ENCODE measurements at places on chromosomes 2 and 18.

GRCh38 chr2:167726788-167727187, 520.6 kb downstream of the STK39 start:
- no peak for DNase-seq

DNA sequence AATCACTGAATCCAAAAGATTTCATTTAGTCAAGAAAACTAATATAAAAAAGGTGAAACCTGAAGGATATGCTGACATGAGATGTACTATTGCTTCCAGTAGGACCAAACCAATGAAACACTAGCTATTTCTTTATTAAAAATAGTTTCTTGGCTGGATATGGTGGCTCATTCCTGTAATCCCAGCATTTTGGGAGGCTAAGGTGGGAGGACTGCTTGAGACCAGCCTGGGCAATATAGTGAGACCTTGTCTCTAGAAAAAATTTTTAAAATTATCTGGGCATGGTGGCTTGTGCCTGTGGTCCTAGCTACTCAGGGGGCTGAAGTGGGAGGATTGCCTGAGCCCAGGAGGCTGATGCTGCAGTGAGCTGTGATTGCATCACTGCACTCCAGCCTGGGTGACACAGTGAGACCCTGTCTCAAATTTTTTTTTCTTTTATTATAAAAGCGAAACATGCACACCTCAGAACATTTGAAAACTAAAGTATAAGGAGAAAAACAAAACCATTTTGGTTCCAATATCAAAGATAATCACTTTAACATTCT, 266.2 kb downstream of the TGIF1 start:
- DNase-seq, result no peak

- no peak for DNase-seq
These were observed at the start of gene ANKRD23 for GRCh38 chr2:96843538-96844268. Gene ANKRD23, minus strand, starts transcription at chr2:96844021. Its CDS starts 29 bp downstream, at chr2:96843992.

GRCh38 chr18:78868330-78869316, 111.0 kb upstream of the SALL3 start:
- DNase-seq, result no peak

DNA sequence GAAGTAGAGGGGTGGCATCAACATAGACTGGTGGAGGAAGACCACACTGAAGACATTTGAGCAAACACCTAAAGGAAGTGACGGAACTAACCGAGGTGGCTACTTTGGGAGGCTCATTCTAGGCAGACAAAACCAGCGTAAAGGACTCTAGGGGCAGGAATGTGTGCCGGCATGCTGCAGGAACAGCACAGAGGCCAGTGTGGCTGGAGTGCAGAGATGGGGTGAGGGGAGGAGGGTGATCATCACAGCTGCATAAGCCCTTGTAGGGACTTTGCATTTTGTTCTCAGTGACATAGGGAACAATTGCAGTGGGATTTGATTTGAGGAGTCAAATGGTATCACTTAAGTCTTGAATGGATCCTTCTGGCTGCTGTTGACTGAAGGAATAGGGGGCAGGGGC, 253.5 kb downstream of the NCKAP5 start:
- DNase-seq, result no peak

GRCh38 chr18:59454909-59455727, 96.1 kb upstream of the LMAN1 start:
- no peak for DNase-seq

GRCh38 chr2:173705656-173706055, 259.5 kb downstream of the SP3 start:
- no peak for DNase-seq

DNA sequence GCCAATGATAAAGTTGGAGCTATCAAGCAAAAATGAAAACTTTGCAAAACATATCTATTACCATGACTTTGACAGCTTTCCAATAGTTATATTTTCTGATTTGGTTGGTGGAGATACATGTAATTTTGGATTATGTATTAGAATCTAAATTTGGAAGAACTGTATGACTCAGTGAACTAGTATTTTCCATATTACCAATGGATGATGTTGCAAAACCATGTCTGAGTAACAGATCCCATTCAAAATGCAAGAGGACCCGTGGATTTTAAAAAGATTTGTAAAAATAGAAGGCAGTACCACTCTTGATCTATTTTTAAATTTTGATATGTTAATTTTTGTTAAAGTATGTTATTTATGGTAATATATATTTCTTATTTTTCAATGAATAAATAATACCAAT, 83.0 kb downstream of the TAF4B start:
- no peak for DNase-seq

- no peak for DNase-seq
These were observed 44.6 kb upstream of the GCG start for GRCh38 chr2:162196638-162197037.

- no peak for DNase-seq
These were observed 182.5 kb upstream of the OSR1 start for GRCh38 chr2:19540739-19541525.

- no peak for DNase-seq
These were observed at the start of gene TACR1 for GRCh38 chr2:75199428-75200011. Gene TACR1, minus strand, starts transcription at chr2:75199520. Its CDS starts 586 bp downstream, at chr2:75198934.

DNA sequence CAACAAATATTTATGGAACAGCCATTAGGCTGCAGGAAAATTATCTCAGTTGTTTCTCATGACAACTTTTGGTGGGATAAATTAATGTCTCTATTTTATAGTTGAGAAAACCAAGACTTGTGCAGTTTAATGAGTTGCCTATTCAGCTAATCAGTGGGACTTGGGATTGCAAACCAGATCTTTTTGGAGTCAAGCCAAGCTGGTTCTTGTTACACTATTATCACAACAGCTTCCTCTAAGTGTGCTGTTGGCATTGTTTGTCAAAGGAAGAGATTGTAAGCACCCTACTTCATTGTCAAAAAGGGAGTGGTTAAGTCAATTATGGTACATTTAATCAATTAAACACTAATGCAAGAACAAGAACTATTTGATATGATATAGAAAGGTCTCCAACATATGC, 119.2 kb downstream of the PAX3 start:
- no peak for DNase-seq

DNA sequence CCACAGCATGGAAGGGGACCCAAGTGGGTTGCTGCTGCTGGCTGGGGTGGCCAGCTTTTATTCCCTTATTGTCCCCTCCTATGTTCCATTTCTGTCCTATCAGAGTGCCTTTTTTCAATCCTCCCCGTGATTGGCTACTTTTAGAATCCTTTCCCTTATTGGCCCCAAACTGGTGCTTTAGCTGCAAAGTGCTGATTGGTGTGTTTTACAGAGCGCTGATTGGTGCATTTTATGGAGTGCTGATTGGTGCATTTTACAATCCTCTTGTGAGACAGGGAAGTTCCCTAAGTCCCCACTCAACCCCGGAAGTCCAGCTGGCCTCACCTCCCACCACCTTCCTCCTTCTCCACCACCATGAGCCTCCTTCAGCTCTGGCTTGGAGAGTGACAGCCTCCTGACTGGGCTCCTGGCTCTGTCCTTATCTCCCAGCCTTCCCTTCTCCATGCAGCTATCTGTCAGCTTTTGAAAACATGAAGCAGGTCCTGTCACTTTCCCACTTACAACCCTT, 20.7 kb upstream of the PLB1 start:
- DNase-seq, result no peak

DNA sequence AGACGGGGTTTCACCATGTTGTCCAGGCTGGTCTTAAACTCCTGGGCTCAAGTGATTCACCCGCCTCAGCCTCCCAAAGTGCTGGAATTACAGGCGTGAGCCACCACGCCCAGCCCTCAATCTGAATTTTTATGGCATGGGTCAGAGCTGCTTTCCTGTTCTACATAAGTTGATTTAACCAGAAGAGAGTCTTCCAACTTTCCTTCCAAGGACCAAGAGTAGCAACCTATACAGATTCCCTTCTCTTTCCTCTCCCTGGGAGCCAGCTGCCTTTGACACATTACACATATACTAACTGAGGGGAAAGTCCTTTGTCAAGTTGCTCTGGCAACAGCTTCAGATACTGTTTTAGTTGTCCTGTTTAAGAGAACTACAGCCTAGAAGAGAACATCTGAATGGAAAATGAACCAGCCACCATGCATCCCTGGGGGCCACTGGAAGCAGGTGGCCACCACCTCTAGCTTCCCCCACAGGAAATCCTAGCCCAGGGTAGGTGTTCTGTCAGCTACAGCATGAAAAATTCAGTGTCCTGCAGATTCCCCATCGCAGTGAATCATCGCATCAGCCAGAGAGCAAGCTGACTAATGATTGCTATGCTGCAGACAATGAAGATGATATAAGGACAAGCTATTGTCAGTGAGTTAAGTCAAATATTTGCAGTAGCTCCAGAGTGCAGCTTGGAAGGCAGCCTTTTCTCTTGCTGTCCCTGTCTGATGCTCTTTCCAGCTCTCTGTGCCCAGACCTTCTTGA, 62.9 kb downstream of the POMC start:
- DNase-seq, result no peak

DNA sequence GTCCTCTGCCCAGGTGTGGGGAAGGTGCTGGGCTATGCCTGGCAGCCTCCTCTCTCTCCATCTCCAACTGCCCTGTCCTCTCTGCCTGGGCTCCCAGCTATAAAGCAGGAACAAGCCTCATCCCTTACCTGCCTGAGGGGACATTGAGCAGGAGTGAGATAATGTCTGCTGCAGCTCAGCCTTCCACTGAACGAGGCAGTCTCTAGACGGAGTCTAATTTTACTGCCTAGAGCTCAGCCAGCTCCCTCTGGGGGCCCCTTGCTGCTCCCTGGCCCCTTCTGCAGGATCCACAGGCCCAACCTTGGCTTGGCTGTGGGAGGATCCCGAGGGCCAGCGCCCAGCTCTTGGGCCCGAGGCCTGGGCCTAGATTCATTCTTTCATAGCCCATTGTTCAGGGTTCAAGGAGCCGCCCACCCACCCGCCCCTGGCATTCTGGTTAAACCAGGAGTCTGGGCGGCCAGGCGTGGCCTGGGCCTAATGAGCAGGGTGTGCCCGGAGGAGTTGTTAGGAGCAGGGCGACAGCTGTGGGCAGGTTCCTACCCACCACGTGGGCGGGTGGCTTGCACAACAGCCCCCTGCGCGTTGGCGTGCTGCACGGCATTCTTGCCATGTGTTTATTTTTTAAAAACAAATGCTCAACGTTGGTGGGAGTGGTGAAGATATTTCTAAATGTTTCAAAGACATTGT, 44.6 kb downstream of the FOSL2 start:
- DNase-seq, result no peak

GRCh38 chr18:55665506-55665905, 77.5 kb upstream of the TCF4 start:
- no peak for DNase-seq

DNA sequence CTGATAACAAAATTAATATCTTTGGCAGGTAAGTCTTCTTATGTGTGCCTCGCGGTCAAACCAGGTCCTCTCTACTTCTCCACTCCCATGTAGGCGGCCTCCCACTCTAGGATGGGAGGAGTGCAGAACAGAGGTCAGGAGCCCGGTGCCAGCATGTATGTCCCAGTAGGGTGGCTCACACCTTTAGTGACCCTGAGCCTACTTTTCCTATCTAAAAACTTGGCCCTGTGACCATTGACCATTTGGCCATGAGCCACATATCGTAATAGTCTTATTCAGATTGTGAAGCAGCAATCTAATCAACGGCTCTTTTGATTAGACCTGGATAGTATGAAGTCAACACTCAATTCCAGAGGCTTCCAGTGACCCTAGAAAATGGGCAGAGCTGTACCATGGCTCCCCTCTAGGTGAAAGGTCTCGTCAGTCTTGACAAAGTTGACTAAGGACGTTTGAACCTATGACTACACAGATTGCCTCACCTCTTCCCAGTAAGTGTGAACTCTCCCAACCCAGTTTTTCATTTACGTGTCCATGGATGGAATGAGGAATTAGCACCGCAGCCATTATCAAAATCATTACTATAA, 17.1 kb upstream of the FABP1 start:
- no peak for DNase-seq

GRCh38 chr2:216517447-216518225, 19.0 kb downstream of the RPL37A start:
- no peak for DNase-seq

DNA sequence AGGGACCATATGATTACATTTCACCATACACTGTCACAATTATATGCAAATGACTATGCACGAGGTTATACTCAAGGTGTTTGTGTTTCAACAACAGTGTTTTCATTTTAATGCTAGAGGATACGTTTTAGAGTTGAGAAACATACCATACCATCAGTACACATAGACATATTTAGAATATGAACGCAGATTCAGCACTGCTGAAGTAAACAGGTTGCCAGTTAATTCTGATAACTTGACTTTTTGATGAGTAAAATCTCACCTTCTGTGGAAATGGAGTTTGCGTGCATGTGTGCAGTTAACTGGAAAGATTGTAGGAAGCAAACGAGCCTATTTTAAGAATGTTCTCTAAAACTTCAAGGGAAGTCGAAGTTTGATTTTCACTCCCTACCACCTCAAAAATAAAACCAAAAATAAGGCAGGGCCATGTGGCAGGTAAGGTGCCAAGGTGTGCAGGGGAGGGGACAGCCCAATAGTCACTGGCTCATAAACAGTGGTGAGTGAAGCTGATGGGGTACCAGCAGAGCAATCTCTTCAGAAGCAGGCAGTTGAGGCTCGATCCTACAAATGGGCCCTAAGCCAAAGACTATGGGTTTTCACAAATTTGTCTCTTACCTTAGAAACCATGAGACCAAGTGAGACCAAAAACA, 213.1 kb downstream of the IKZF2 start:
- no peak for DNase-seq

DNA sequence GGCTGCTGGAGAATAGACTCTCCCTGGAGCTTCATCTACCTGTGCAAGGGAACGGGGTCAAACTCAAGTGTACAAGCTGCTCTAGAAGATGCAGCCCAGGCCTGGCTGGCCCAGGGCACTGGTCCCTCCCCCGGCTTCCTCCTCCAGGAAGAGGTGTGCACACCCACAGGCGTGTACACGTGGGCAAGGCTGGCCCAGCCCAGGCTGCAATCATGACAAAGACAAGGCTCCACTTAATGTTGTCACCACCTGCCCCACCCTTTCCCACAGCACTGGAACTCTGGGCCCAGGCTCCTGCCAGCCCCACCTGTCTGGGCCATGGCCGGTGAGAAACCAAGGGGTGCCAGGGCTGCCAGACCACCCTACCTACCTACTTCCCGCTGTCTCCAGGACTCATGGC, 29.6 kb upstream of the ALPP start:
- DNase-seq, result no peak

- no peak for DNase-seq
These were observed 766.9 kb upstream of the ZEB2 start for GRCh38 chr2:145286716-145287275.

DNA sequence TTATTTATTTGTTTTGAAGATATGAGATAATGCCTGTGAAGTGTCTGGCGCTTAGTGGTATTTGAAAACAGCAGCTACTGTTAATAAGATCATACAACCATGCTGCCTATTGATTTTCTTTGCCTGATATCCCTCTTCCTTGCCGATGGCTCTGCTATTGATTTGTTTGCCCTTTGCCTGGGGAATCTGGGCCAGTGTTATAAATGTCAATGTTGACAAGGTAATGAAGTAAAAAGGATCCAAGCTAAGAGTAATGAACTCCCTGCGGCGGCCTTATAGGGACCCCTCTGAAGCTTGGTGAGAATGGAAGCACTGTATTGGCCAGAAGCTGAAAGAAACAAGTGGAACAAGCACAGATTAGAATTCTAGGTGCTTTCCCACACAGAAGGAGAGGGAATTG, 854.6 kb downstream of the CNTNAP5 start:
- DNase-seq, result no peak

GRCh38 chr18:74478880-74479279, 17.3 kb upstream of the CNDP2 start:
- no peak for DNase-seq

- no peak for DNase-seq
These were observed 173.3 kb downstream of the ALPK2 start for GRCh38 chr18:58455314-58456188.

- DNase-seq, result no peak
These were observed 5.4 kb downstream of the CCDC141 start for GRCh38 chr2:179044500-179044899.
